Sciatic nerve (tissue), 2 donors: ENCODE measurements at places on chromosomes 1 and 21.

- DNase-seq = no peak
Measured at GRCh38 chr1:64176659-64177058, 26.8 kb upstream of the UBE2U start.

DNA sequence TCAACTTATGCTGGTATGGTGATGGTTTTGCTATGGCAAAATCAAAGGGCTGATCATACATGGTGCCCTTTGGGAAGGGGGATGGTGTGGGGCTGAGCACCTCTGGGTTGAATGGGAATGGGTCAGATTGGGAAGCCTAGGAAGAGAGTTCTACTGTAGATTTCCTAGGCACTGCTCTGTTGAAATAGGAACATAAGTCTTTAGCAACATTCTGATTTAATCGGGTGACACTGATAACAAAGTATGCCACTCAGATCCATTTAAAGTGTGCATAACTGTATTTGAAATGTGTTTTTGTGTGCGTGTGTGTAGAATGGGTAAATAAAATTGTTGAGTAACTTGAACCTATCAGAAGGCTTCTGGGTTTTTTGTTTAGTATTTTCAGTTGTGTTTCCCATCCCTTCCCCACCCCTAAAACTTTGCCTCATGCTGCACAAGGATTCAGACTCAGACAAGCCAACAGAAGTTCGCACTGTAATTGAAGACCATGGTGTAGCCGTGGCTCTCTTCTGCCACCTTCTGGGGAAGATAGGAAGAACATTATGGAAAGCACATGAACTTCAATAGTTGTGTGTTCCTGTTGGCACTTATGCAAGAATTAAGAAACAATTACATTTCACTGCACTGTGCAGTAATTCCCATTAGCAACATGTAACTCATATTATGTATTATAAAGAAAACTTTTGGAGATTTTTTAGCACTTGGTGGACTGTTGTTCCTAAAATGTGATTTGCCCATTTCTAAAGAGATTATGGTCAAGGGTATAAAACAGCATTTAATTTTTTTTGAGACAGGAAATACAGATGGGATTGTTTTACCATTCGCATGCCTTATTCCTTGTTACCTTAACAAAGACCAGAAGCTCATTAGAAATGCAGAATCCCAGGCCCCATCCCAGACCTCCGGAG lies 10.9 kb upstream of the C4BPB start:
- DNase-seq = no peak

DNA sequence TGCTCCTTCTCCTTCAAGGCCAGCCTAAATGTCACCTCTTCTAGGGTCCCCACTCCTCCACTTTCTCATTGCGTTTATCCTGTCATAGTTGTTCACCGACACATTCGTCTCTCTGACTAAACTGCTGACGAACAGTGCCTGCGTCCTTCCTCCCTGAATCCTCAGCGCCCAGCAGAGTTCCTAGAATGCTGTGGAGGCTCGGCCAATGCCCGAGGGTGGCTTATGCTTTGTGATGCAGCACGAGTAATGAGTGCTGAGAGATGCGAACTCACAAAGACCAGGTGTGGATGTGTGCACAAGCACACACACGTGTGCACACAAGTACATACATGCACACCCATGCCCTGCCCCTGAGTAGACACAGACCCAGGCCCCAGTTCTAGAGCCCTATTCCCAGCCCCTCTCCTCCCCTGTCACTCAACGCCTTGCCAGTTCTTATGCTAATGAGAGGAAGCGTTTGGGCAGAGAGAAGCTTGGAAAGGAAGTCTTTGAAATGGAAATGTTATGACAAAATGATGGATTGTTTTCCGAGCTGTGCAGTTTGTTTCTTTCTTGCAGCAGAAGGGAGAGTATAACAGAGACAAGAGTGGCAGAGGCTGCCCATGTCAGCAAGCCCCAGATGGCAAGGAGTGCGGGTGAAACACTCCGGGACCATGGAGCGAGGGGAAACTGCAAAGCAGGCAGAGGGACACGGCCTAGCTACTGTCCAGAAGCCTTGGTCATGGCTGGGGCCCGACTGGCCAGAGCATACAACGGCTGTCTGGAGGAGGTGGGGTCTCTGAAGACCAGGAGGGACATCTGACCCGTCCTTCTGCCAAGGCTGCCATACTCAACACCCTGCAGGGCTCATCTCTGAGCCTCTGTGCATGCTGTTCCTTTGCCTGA lies 24.2 kb downstream of the KCNA10 start:
- no peak for DNase-seq

DNA sequence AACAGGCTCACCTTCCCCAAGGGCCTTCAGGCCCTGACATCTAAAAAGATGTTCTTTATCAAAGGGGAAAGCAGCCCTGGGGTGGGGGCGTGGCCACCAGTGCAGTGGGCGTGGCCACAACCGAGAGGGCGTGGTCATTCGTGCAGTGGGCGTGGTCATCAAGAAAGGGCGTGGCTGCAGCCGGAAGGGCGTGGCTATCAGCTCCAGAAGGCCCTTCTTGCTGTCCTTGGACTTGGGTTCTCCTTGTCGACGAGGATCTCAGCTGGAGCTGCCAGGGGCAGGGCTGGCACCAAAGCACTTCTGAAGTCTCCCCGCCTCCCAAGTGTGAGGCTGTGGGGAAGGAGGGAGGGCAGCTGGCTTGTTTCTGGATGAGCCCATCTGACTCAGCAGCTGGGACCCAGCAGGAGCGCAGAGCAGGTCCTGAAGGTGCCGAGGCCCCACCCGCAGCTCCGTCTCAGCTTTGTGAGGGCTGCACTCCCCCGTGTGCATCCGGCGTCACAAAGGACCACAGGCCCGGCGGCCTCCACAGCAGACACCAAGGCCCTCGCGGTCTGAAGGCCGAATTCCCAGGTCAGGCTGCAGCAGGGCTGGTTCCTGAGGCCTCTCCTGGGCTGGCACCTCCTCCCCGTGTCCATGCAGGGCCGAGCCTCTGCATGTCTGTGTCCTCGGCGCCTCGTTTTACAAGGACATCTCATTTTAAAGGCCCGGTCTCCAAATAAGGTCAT lies 12.8 kb downstream of the PDE9A start:
- DNase-seq = no peak

GRCh38 chr1:40383488-40384412 lies 10.2 kb downstream of the SMAP2 start:
- DNase-seq = no peak

DNA sequence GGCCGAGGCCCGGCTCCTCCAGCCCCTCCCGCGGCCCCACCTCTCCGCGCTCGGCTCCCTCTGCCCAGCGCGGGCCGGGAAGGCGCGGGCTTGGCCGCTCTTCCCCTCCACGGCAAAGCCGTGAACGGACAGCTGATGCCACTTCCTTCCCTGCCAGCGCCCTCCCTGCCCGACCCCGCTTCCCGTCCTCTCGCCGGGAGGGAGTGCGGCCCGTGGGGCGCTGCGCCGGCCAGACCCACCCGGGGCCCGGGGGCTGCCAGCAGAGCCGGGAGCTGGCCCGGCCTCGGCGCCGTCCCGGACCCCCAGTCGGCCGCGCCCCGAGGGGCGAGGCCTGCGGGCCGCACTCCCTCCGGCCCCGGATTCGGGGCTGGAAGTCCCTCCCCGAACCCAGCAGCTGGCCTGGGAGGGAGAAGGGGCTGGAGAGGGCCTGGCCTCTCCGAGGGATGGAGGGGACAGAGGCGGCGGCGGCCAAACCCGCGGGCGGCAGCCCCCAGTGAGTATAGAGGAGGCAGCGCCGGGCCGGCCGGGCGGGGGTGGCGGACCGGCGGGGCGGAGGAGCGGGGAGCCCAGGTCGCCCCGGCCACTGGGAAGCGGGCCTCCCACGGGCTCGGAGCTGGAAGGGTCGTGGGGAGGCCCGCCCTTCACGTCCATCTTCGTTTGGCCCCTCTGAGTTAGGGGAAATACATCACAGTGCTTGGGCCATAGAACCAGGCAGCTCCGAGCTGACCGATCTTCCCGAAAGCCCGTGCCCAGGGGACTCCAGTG lies at the start of gene KIAA1614:
Gene KIAA1614, plus strand, starts transcription at position 97 of the 765 bp plus-strand sequence. Its CDS starts 347 bp downstream, at position 444.
- peak; percentile 75 for DNase-seq

DNA sequence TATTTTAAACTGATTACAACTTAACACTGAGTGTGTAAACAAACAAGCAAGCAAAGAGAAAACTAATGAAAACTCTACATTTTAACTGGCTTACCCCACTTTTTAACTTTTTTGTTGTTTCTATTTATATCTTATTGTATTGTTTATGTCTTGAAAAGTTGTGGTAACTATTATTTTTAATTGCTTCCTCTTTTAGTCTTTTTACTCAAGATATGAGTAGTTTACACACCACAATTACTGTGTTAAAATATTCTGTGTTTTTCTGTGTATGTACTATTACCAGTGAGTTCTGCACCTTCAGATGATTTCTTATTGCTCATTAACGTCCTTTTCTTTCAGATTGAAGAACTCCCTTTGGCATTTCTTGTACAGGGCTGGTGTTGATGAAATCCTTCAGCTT lies 4.7 kb upstream of the HHAT start:
- DNase-seq = no peak

- DNase-seq = no peak
Measured at GRCh38 chr1:24503870-24504523, 1.4 kb downstream of the RCAN3 start.

DNA sequence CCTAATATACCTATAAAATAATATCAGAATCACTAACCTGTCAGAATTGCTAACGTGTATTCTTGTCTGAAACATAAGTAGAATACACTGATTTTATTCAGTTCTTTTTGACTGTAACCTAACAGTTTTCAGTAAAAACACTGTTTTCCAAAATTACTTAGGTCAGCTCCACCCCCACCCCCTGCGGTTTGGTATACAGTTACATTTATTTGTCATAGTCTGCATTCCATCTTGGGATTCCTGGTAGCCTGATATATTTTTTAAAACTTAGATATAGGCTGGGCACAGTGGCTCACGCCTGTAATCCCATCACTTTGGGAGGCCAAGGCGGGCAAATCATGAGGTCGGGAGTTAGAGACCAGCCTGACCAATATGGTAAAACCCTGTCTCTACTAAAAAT lies 19.8 kb upstream of the ABCD3 start:
- no peak for DNase-seq

- no peak for DNase-seq
Measured at GRCh38 chr1:40519517-40519916, 10.9 kb downstream of the EXO5 start.

DNA sequence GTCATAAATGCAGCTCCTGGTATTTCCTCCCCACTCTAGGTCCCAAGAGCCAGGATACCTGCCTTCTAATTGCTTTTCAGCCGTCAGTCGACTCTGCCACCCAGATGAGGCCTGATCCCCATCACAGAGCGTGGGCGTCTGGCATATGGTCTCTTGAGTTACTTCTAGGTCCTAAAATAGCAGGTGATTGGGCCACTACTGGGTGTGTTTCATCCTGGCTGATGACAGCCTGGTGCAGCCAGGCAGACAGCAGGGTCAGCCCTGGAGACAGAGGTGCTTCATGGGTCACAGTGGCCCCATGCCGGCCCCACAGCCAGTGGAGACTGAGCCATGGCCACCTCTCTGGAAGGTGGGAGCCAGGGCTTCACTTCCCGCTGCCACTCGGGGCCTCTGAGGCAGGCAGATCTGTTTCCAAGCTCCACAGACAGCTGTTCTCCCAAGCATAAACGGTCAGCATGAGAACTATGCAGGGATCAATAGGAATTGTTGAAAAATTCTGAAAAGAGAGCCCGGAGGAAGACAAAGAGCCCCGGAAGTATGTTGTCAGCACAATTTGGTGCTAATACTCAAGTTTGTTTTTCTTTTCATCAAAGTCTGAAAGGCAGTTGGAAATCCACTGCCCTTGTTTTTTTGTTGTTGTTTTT lies 83.0 kb downstream of the MAN1C1 start:
- DNase-seq = no peak

DNA sequence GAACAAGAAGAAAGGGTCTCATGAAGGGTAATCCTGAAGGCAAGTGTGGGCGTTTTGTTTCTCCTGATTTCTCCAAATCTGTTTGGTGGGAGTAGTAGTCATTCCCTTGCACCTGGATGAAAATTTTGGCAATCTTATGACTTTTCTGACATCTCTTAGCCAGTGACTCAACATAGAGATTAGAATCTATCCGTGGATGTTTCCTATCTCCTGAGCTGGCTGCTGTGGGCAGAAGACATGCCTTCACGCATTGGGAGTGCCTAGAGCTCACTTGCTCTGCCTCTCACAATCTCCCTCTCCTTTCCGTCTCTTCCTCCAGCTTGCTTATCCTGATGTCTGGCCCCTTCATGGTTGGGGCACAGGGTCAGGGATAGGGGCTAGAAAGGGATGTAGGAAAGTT lies 174.2 kb upstream of the NFIA start:
- DNase-seq = no peak

- no peak for DNase-seq
Measured at GRCh38 chr1:74713849-74714248, 19.0 kb downstream of the CRYZ start.

GRCh38 chr1:67672260-67672803 lies 12.7 kb upstream of the GADD45A start:
- no peak for DNase-seq

DNA sequence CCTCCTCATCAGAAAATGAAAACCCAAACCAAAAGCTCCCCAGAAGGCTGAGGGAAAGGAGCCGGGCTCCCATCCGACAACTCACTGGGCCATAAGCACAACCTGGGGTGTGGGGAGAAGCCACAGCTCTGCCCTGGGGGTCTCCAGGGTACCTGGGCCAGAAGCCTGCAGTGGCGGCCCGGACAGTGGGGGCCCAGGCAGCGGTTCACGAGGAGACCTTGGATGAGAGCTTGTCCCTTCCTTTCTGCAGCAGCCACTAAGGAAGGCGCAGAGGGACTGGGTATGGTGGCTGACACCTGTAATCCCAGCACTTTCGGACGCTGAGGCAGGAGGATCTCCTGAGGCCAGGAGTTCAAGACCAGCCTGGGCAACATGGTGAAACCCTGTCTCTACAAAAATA lies 17.5 kb upstream of the TRAPPC10 start:
- peak; percentile 45 for DNase-seq

GRCh38 chr21:32587120-32587519 lies 1.8 kb upstream of the TCP10L start:
- DNase-seq = no peak
